ENCODE measurements at places on chromosomes 6 and 20. TPM values are rescaled to one million over a fixed set of nuclear protein-coding genes. Genes with fewer than 3 reads are reported as not detected.

The FOXF2 gene
- total RNA-seq = 18.6 TPM

The MED20 gene
- 13.6 TPM for total RNA-seq

The MRAP2 gene
- 1.3 TPM for total RNA-seq

The RTF2 gene
- 90.4 TPM for total RNA-seq

The ENPP3 gene
- total RNA-seq = not detected

The DNAH8 gene
- not detected for total RNA-seq

The BPIFB4 gene
- total RNA-seq = not detected

The LPIN3 gene
- 9.5 TPM for total RNA-seq

The GLO1 gene
- total RNA-seq = 95.8 TPM
